DMS153 (cell line): ENCODE measurements at places on chromosomes 3 and 15.

DNA sequence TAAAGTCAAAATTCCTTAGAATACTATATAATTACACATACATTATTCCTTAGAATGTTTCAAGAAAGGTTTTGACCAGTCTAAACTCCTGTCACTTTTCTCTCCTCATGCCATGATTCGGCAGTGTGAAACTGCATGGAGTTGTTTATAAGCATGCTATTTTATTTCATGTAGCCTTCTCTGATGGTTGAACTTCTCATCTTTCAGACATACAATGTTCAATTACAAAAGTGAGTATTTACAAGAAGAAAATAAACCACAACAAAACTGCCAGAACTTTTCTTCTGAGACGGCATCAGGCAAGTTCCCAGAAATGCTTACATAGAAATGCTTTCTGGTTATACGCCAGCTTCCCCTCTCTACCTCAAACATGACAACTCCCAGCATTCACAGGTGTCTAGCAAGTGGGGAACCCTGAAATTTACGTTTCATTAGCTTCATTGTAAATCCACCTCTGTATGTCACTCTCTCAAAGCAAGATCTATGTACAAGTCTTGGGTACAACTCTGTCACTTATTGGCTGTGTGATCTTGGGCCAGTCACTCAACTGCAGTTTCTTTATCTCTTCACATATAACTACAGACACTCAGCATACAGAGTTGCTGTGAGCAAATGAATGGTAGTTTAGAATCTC is 42.7 kb downstream of the HDGFL3 start:
- no peak for DNase-seq

- DNase-seq = no peak
Measured at GRCh38 chr3:177932346-177932745, 603.9 kb upstream of the KCNMB2 start.

- no peak for DNase-seq
Measured at GRCh38 chr15:85748729-85749128, 46.0 kb downstream of the KLHL25 start.

DNA sequence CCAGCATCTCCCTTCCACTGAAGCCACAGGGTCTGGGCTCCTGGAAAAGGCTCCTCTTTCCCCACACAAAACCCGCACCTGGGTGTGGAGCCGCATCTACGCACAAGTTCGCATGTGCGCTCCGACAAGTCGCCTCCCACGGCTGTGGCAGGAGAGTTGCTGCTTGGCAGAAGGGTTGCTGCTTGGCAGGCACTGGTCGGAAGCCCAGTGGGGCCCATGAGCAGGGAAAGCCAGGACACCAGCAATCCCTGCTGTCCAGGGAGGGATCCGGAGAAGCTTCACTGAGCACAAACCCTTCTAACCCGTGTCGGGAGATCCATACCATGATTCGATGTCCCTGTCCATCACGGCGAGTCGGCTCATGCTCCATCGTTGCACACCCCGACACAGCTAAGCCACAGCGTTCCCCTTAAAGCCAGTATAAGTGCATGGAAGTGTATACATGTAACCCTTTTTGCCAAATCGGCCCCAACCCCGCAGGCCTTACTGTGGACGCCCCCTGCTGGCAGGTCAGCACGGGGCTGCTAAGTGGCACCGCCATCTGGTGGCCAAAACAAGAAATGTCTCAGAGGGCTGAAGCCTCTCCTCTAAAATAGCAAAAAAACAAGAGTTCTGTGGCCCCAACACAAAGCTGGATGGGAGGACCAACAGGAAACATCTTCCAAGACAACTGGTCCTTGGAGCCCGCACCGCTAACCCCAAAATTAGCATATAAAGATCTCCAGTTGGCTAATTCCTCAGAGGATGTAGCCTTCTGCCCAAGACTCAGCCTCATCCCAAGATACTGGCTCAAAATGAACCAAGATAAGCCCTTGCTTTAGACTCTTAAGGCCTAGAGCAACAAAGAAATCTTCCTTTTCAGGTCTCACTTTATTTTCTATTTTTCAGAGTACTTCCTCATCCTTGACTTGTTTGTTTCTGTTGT is 8.3 kb downstream of the ANKRD63 start:
- no peak for DNase-seq

GRCh38 chr3:36379872-36380220 is 458 bp upstream of the STAC start:
- no peak for DNase-seq

GRCh38 chr3:61601831-61602230 is 40.5 kb downstream of the PTPRG start:
- no peak for DNase-seq

DNA sequence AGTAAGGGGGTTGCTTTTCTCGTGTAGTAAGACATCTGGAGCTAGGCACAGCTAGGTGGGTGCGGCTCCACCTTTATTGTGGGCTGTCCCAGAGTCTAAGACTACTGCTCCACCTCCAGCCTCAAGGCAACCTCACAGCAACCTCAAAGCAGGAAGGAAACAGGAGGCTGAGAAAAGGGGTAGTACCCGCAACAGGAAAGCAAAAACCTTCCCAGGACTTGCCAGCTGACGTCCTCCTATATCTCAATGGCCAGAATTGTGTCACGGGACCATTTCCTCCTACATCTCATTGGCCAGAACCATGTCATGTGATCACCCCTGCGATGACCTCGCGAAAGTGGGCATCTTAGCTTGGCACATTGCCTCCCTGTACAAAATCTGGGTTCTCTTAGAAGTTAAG is 4.3 kb upstream of the GPR160 start:
- no peak for DNase-seq
